ENCODE measurements at places on chromosomes 2 and 18.
A peak's percentile ranks its signal among the peaks of the same experiment; 100 is the strongest.

DNA sequence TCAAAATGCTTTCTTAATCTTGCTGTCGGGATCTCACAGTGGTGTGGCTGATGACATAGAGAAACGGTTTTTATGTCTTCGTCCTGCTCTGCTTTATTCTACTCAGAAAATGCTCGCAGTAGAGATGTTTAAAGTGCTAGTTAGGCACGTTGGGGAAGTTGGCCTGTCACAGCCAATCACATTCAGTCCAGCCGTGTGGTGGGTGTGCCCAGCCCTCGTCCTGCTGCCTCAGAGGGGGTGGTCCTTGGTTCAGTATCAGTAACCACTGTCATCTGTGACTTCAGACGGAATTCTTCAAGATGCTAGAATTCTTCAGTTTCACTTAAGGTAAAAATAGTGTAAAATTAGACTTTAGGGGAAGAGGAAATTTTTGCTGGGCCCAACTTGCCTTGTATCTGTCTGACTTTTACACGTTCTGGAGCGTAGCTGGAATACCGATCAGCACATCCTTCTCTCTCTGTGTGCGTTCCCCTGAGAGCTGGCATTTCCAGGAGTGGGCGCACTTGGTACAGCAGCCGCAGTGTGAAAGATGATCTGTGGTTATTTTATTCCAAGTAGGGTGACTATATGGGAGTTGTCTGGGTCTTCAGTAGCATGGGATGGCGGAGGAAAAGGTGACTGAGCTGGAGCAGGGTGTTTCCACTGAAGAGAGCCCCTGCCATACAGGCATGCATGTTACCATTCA, 18.5 kb downstream of the TRAF3IP1 start:
- peaks cover 9% of the 10 kb centered on the region for H3K36me3 ChIP-seq
- H3K4me3 ChIP-seq, result no peak overlapping the region
- H3K4me1 ChIP-seq, result peaks cover 11% of the 10 kb centered on the region
- no peaks in the 10 kb centered on the region for H3K27me3 ChIP-seq

DNA sequence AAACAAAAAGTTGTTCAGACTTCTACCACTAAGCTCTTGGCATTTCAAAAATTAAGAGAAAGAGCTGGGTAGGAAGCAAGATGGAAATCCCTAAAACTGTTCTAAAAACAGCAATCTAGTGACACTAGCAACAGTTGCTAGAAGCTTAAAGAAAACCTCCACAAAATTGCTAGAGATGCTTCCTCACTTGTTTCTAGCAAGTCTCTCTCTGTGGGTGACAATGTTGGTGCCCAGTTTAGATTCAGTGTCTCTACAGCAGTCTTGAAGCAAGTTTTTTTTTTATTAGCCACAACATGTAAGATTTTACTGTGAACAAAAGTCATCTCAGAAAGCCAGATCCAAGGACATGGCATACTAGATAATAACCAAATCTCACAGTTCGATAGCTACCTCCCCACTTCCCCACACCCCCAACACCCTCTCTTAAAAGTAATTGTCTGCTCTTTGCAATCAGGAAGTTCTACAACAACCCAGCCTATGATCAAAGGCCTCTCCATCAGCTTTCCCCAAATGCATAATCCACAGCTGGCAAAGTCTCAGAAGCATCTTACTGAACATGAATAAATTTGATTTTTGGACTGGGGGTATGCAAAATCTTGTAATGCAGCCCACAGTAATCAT, 70.0 kb downstream of the ANKRD44 start:
- no peaks in the 10 kb centered on the region for H3K4me1 ChIP-seq
- no peak overlapping the region for H3K27ac ChIP-seq
- peaks cover 7% of the 10 kb centered on the region for H3K27me3 ChIP-seq
- no peak for DNase-seq
- no peaks in the 10 kb centered on the region for H3K36me3 ChIP-seq

DNA sequence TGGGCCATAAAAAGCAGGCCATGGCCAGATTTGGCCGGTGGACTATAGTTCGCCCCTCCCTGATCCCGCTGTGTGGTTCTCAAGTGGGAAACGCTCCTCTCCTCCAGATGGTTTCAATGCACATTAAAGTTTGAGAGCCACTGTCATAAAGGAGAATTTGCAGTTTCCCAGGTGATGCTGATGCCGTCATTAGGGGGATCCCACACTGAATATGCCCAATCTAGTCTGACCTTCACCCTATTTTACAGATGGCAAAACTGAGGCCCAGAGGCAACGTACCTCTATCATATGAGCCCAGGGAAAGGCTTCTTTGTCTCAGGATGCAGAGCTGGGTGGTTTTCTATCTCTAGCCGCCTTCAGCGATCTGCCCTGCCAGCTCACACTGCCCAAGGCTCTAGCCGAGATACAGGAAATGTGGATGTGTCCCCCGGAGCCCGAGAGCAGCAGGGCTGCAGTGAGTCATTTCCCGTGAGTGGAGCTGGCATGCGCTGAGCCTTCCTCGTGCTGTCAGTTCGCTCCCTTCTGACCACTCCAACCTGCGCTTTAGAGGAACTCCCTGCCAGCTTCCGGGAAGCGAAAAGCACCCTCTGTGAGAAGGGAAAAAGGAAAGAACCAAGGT, 116.2 kb downstream of the SMAD7 start:
- DNase-seq, result no peak
- no peak overlapping the region for H3K4me3 ChIP-seq
- peaks cover 3% of the 10 kb centered on the region for H3K27me3 ChIP-seq
- no peaks in the 10 kb centered on the region for H3K36me3 ChIP-seq
- peaks cover 94% of the 10 kb centered on the region for H3K4me1 ChIP-seq

- no peak for DNase-seq
- peak overlapping the region; percentile 45 for H3K27ac ChIP-seq
- H3K4me1 ChIP-seq, result peaks cover 26% of the 10 kb centered on the region
Measured at GRCh38 chr2:230732914-230733401, 20.3 kb downstream of the CAB39 start.

GRCh38 chr2:29463181-29463900, 348.1 kb downstream of the CLIP4 start:
- no peaks in the 10 kb centered on the region for H3K4me1 ChIP-seq
- no peak for DNase-seq
- no peaks in the 10 kb centered on the region for H3K36me3 ChIP-seq
- H3K27me3 ChIP-seq, result peaks cover 5% of the 10 kb centered on the region
- H3K4me3 ChIP-seq, result no peak overlapping the region

Data from nephron progenitor cell (in vitro differentiated cells).